ENCODE measurements at places on chromosomes 3 and 15.

GRCh38 chr3:71464613-71465012 is 118.9 kb downstream of the FOXP1 start:
- no peak for DNase-seq

- no peak for DNase-seq
Measured at GRCh38 chr3:169657351-169658124, 6.0 kb downstream of the MECOM start.

DNA sequence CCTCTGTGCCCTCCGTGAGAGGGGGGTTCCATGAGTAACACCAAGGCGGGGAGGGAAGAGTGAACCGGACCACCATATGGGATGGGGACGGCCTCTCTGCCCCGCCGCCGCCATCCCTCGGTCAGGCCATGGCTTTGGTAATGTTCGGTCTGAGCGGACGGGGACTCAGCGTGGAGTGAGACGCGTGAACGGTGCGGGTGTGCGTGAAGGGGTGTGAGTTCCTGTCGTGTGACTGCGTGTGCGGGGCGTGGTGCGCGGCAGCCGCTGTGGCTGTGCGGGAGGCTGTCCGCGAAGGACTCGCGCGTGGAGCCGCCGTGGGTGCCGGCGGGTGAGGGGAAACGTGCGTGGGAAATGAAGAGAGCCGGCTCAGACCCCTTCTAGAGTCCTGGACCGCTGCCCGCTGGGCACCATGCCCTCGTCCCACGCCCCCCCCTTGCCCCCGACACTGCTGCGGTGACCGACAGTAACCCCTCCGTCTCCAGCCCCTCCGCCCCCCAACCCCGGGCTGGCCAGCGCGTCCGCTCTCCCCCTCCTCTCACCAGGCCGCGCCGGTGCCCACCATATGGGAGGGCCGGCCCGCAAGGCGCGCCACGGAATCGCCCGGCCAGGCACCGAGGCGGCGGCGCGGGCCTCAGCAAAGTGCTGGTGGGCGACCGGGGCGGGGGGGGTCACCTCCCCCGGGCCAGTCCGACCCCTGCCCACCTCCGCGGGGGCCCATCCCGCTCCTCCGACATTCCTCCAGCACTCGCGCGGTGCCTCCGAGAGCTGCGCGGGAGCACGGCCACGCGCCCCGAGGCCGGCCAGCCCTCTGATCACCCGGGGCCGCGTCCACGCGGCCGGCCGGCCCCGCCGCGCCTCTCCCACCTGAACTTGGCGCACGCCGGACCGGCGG is 589 bp downstream of the KLF15 start:
- DNase-seq = no peak

DNA sequence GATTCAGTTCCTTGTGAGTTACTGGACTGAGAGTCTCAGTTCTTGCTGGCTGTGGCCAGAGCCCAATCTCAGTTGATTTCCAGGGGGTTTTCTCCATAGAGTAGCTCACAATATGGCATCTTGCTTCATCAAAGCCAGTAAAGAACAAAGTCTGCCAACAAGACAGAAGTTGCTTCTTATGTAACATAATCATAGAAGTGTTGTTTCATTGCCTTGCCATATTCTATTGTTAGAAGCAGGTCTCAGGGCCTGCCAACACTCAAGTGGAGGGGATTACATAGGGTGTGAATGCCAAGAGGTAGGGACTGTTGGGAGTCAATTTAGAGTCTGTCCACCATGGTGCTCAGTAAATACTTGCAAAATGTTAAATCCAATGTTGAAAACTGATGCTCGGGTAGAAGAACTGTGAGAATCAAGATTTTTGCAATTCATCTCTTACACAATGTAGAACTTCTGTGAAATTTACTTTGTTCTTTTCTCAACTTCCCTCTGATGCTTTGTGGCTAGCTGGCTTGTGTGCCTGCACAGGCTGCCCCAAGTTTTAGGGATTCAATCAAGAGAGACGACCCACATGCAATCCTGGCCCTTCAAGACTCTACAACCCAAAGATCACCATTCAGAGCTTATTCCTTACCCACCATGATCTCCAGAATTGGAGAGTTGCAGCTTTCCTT is 13.3 kb upstream of the PXYLP1 start:
- no peak for DNase-seq

DNA sequence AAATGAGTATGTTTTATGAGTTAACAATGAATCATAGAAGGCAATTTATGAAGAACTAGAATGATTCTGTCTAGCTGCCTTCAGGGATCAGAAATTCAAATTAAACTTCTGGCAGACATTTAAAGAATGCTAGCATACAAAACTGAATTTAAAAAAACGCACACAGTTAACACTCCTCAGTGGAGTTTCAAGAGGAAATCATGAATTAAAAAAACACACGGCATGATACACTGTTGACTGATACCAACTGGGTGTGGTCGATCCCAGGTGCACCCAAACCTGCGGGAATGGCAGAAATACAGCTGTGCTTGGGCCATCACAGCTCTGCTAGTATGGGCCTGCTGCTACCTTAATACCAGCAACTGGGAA is 526.0 kb downstream of the FOXP1 start:
- no peak for DNase-seq

- DNase-seq = no peak
Measured at GRCh38 chr3:194281766-194282165, 69.4 kb downstream of the CPN2 start.

DNA sequence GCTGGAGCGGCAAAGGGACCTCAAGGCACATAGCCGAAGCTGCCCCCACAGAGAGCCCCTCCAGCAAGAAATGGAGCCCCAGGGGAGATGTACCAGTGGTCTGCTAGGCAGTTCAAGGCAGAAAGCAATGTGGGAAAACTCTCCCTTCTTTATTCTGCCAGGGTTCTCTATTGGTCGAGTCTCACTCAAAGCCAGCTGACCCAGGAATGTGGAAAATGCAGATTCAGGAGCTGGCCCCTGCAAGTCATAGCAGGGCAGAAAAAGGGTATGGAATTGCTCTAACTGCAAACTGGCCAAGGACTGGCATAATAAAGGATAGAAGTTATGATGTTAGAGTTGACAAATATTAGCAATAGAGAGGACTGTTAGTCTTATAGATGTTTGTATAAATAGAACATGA is 4.0 kb upstream of the TOPAZ1 start:
- DNase-seq = no peak

- DNase-seq = no peak
Measured at GRCh38 chr3:115663414-115663813, 40.1 kb downstream of the GAP43 start.
